ENCODE measurements at places on chromosomes 1 and 21.
A peak's percentile ranks its signal among the peaks of the same experiment; 100 is the strongest.

DNA sequence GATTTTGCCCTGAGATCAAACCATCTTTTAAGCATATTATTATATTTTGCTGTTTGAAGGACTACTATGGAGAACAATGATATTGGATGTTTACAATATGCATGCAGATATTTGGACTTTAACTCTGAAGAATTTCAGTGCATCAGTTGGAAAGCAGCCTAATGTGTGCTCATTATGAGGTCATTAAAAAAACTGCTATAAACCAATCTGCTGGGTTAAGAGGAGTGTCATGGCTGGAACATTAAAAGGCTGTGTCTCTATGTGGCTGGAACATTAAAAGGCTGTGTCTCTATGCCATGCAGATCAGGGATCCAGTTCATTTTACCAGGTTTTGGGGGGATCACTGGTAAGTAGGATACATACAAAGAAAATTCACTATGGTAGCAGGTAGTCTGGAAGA lies 77.6 kb downstream of the SPATA46 start:
- DNase-seq, result no peak

GRCh38 chr1:201264554-201264953 lies 18.8 kb upstream of the PKP1 start:
- no peak for DNase-seq

GRCh38 chr1:207822602-207823451 lies 71.0 kb downstream of the CD46 start:
- DNase-seq, result peak; percentile 31

DNA sequence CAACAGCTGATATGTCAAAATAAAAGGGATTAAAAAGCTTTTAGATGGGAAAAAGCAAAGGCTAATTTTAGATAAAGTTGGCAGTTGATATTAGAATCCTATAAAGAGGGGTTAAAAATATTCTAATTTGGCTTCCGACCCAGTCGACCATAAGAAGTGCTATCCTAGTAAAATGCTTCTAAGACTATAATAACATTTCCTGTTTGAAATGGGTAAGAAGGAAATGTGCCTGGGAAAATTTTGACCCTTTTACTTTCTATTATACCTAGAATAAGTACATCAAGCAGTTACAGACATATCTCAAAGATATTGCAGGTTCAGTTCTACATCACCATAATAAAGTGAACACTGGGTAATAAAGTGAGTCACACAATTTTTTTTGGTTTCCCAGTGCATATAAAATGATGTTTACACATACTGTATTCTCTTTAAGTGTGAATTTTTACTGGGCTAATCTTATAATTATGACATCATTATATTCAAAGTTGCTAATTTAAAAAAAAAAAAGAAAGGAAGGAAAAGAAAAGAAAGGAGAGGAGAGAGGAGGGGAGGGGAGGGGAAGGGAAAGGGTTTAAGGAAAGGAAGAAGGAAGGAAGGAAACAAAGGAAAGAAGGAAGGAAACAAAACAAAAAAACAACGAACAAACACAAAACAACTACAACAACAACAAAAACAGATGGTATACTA lies 308.2 kb upstream of the NR5A2 start:
- no peak for DNase-seq

DNA sequence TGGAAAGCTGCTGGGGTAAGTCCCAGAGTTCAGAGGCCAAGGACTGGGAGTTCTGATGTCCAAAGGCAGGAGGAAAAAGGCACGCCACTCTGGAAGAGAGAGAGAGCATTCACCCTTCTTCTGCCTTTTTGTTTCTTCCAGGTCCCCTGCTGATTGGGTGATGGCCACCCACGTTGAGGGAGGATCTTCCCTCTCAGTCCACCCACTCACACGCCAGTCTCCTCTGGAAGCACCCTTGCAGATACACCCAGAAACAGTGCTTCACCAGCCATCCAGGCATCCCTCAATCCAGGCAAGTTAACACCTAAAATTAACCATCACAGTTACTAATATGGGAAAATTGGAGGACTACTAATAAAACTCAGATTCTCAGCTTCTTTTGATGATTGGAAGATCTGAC lies 66.1 kb upstream of the PARP1 start:
- DNase-seq, result no peak

- no peak for DNase-seq
These were observed 99.0 kb upstream of the PLXNA2 start for GRCh38 chr1:208343226-208343625.

GRCh38 chr21:16535102-16535422 lies 805.3 kb downstream of the USP25 start:
- no peak for DNase-seq

GRCh38 chr1:117832453-117832852 lies 97.0 kb downstream of the GDAP2 start:
- no peak for DNase-seq

DNA sequence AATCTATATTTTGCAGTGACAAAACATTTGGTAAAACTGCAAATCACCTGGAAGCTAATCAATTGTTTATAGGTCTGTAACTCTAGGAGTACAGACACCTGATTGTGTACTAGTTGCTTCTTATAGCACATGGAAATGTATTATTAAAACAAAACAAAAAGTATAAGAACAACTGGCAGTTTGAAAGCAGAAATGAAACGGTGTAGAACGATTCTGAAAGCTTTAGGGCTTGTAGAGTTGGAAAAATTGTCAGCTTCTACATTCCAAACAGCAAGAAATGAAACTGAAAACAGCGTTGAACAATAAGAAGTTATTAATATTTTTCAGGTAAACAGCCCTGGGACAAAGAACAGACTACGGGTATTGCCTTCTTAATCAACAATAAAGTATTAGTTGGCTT lies 273.3 kb downstream of the OLFM3 start:
- DNase-seq, result no peak

GRCh38 chr1:230335861-230336522 lies 90.1 kb downstream of the PGBD5 start:
- DNase-seq, result no peak

DNA sequence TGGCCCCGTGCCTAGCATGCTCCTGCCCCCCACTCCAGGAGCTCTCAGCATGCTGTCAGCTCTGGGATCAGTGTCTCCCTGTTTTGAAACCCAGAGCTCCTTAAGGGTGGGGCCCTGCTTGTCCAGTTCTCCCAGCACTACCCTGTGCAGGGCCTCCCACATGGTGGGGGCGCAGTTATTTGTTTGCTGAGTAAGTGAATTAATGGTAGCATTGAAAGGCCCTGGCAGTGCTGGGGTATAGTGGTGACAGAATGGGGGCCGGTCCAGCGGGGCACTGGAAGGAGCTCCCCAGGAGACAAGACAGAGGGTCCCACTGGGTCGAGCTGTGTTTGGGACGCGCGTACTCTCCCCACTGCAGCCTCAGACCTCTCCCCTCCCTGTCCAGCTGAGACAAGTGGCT lies 99.9 kb downstream of the NPHP4 start:
- no peak for DNase-seq

DNA sequence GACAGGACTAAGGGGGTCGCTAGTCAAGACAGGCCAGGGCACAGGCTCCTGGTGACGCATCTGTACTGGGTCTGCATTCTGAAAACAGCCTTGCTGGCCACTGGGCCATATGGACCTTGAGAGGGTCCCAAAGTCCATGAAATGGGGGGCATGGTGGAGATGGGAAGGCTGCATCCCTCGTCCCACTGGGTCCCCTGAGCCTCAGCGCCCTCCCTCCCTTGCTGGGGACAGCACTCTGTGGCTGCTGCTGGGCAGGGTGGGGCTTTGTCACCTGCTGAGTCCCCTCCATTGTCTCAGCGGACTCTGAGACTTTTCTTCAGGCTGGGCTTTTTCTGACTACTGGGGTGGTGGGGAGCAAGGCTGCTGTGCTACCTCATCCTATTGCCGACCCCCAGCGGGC lies 205.2 kb downstream of the RHOU start:
- no peak for DNase-seq

DNA sequence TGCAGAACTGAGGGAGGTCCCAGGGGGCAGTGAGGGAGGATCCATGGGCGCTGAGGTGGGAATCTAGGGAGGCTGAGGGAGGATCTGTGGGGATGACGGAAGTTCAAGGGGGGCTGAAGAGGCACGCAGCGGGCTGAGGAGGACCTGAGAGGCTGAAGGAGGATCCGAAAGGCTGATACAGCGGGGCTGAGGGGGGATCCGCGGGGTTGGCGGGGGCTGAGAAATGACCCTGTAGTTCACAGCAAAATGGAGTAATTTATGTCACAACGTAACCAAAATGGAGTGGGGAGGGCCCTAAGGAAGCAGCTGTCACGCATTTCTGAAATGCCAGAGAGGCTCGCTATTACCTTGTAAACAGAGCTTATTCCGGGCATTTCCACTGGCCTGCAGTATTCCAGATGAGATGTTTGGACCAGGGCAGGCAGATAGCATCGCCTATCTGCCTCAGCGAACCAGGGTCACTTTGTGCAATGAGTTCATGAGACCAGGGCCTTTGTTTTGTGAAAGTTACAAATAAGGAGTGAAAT lies 926 bp upstream of the MRPL55 start:
- DNase-seq, result no peak

DNA sequence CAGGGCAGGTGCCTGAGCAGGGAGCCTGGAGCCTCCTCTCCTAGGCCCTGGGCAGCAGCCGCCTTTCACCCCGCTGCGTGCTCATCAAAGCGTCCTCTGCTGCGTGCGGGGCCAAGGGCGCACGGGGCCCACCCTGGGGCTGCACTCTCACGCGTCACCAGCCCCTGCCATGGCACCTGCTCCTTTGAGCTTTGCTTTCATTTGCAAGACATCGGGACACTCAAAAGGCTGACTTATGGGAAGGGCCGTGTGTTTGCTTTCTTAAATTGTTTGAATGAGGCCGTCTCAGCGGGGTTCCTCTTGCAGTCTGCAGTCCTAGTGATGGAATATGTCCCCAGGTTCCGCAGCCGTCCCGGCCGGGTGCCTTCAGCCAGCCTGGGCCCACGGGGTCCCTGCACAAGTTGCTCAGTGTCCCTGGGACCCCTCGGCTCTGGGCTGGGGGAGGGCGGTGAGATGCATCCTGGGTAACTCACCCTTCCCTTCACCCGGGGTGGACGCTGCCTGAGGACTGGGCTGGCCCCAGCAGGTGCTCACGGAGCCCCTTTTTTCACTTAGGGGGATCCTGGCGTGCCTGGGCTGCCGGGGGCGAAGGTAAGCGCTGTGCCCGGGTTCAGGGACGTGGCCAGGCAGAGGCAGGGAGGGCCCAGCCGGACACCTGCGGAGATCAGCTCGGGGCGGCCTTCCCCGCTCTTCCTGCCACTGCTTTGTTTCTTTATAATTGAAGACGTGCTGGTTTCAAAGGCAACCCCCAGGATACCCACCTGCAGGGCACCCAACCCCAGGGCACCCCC lies 53.1 kb downstream of the SLC19A1 start:
- no peak for DNase-seq

DNA sequence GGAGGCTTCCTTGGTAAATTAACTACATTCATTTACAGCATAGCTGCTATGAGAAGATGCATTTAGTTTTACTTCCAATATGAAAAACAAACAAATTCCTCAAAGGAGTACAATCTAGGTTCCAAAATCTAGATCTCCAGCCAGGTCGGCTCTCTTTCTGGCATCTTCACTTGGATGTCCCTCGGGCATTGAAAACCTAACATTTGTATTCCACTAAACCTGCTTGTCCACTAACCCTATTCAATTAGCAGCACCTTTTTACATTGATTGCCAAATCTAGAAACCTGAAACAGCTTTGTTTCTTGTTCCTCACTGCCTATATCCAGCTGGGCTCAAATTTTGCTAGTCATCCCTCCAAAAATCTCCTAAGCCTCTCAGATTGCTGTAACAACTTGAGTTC lies 14.3 kb upstream of the CXADR start:
- no peak for DNase-seq

GRCh38 chr1:150192012-150192411 lies 42.3 kb downstream of the PLEKHO1 start:
- DNase-seq, result no peak

DNA sequence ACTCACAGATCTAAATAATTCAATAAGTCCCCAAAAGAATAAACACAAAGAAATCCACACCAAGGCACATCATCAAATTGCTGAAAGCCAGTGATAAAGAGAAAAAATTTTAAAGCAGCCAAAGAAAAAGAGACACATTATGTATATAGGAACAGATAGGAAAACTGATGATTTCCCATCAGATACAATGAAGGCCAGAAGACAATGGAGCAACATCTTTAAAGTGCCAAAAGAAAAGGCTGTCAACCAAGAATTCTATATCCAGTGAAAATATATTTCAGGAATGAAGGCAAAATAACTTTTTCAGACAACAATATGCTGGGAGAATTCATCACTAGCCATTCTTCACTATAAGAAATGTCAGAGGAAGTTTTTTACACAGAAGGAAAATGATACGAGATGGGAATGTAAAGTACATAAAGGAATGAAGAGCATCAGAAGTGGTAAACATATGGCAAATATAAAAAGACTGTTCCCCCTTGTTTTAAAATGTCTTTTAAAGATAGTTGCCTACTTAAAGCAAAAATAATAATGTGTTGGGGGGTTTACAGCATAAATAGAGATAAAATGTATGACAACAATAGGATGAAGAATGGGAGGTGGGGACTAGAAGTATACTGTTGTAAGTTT lies 9.4 kb upstream of the MYOG start:
- DNase-seq, result no peak

GRCh38 chr1:240254778-240255291 lies 163.2 kb downstream of the FMN2 start:
- no peak for DNase-seq

DNA sequence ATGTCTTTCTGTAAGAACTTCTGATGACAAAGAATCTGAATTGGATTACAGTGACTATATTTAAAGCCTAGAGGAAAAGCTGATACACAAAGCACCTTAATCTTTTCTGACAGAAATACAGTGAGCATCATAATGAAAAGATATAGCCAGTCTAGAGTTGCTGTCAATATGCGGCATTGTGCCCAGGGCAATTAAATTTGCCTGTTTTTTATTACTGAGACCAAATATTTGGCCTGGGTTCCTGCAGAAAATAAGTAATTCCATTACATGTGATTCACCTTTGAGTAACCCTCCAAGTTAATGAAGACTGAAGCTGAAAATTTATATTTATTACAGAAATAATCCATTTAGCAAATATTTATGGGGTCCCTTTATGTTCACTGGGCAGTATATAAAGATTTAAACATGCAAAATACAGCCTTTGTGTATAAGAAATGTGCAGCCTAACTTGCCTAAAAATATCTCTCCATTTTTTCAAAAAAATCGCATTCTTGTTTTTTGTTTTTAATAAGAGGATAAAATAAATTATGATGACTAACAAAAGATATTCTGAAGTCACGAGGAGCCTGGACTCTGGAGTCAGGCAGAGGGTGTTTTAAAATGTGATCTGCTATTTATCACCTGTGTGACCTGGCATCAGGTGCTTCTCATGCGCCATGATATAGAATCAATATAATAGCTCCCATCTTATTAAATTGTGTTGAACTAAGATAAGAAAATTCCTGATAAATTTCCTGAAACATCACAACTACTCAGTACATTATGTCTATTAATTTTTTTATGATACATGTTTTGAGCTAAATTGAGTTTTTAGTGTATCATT lies 83.6 kb downstream of the SGIP1 start:
- no peak for DNase-seq

- no peak for DNase-seq
These were observed 73.8 kb upstream of the VAV3 start for GRCh38 chr1:108038653-108039236.

- DNase-seq, result no peak
These were observed 15.2 kb downstream of the ADCY10 start for GRCh38 chr1:167898578-167899222.
